ENCODE measurements at places on chromosomes 5 and 9.

DNA sequence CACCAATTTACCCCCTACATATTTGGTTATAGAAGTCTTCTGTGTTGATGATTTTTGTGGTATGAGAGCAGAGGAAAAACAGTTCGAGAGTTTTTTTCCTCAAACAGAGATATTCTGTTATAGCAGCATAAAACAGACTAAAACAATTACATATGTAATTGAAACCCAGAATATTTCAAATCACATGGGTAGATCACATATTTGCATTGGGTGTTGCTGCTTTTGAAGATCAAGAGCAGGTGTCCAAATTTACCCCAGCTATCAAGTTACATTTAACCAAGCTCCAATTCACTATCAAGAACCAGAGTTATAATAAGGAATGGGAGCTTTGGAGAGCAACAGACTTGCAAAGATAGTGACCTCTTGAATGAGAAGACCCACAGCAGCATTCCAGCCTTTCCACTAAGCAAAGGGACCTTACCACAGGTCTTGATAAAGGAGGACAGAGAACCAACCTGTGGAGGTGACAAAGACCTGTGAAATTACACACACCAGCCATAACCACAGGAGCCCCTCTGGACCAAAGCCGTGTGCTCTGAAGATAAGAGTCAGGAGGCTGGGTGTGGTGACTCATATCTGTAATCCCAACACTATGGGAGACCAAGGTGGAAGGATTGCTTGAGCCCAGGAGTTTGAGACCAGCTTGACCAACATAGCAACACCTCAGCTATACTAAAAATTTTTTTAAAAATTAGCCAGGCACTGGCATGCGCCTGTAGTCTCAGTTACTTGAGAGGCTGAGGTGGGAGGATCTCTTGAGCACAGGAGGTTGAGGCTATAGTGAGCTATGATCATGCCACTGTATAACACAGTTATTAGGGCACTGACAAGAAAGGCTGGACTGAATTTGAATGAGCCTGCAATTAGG is 4.0 kb upstream of the CCL28 start:
- DNase-seq = no peak

DNA sequence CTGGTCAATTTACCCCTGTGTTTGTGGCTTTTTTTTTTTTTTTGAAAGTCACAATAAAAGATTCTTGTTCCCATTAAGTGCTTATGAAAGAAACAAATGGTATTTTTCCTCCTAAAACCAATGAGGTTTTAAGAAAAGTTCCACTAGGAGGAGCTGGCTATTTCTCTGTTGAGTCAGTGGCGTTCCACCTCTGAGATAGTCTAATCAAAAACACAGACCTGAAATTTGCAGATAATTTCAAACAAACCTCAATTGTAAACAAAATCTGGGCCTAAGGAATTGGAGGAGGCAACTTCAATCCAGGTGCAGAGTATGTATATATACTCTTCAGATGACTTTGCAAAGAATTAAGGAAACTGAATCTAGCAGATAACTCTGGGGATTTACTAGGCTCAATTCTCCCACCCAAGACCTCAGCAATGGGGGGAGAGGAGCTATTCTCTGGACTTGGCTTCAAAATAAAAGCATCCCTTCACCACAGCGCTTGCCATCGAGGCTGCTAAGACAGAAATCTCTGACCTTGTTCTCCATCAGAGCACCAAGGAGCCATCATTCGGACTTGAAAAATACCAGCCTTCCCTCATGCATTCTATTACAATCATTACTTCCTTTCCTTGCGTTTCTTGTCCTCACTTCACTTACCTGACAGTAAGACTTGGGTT is 52.4 kb downstream of the FANCC start:
- peak; percentile 63 for DNase-seq

GRCh38 chr5:61081741-61082140 is 80.5 kb downstream of the SMIM15 start:
- no peak for DNase-seq

DNA sequence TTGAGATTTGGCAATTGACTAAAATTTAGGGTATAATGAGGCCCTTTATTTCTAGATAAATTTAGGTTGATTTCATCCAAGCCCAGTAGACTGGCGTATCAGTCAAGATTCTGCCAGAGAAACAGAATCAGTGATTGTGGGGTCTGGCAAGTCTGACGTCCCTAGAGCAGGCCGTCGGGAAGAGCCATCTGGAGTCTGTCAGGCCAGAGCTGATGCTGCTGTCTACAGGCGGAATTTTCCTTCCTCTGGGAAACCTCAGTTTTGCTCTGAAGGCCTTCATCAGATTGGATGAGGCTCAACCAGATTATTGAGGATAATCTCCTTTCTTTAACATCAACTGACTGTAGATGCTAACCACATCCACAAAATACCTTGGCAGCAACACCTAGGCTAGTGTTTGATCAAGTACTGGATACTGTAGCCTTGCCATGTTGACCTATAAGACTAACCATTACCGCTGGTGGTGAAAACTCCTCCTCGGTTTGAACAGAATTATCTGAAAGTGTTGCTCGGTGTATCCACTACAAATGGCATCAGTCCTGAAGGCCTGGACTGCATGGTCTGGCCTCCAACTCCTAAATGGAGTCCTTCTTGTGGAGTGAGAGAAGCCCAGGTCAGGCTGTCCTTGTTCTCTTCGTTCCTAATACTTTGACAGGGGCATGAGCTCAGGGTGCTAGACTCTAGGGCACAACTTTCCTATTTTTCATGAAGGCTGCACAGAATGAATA is 83.2 kb upstream of the ANKH start:
- no peak for DNase-seq

- peak; percentile 67 for DNase-seq
Observed at GRCh38 chr5:115543365-115544042, 1.1 kb downstream of the FEM1C start.

DNA sequence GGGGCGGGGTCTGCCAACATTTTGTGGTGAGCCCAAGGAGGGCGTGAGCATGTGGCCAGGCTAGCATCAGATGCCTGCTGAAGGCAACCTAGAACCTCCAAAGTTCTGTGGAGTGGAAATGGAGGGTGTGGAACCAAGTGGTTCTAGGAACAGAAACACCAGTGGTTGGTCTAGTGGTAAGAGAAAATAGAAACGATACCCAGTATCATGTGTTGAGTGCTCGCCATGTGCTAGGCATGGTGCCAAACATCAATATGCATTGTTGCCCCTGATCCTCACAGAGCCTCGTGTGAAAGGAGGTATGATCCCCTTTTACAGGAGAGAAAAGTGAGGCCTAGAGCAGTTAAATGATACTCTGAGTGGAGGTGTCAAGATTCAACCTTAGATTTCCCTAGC is 31.5 kb upstream of the MVB12B start:
- no peak for DNase-seq

DNA sequence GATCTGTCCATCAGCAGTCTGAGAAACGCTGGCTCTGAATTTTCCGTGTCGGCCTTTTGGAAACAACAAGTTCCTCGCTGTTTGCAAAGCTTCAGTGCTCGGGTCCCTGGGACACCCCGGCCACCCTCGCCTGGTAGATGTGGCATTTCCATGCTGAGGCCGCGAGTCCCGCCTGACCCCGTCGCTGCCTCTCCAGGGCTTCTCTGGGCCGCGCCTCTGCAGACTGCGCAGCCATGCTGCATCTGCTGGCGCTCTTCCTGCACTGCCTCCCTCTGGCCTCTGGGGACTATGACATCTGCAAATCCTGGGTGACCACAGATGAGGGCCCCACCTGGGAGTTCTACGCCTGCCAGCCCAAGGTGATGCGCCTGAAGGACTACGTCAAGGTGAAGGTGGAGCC is 4.7 kb downstream of the NTNG2 start:
- DNase-seq = no peak

- DNase-seq = peak; percentile 14
Observed at GRCh38 chr5:90421136-90421535, 11.6 kb upstream of the CETN3 start.

- no peak for DNase-seq
Observed at GRCh38 chr9:71783120-71783523, 14.8 kb upstream of the CEMIP2 start.

DNA sequence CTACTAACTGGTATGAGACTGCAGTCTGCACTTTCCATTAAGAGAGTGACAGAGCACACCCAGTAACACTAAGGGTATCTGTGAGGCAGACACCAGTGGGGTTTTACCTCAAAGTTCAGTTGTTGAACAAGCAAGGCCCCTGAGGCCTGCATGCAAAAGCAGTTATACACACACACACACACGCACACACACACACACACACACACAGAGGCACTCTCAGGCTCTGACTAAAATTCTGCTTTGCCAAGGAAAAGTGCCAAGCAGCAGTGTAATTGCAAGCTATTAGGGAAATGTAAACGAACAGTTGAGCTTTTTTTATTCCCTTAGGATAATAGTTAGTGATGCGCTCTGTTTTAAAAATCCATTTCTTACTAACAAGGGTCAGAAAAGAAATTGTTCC is 377.1 kb downstream of the SPOCK1 start:
- no peak for DNase-seq

DNA sequence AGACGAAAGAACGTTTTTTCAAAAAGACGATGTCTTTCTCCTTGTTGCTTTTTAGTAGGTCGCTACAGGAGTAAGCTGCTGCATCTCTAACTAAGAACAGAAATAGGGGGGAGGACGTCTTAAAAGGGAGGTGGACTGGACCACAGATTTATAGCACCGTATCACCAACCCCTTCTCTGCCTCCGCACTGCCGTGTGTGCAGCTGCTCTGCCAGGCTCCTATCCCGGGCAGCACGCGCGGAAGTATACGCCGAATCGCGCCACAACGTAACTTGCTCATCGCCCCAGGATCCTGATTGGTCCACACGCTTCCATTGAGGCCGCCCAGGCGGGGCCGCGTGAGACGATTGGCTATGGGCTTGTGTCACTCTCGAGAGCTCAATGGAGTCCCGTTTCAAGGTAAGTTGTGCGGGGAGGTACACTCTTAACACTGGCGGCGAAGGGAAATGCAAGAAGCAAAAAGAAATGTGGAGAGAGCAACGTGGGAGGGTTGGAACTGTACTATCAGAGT is at the start of gene ELAVL2:
Gene ELAVL2, minus strand, starts transcription at position 121 of the 510 bp plus-strand sequence. CDS start 64,006 bp downstream, outside the sequence.
- DNase-seq = peak; percentile 75

DNA sequence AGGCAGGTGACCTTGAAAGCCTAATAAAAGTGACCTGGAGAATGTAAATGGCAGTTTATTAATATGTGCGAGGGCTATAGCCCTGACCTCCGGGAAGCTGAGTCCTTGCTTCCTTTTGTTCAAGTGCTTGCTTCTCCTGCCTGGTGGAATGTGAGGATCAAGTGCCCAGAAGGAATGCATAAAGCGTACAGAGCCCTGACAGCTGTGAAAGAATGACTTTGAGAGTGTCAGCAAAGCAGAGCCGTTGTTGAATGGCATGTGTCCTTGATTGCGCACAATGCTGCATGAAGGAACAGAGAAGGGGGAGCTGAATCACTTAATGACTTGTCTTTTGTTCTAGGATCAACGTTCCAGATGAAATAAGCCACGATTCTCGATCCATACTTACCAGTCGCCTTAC is 133.0 kb downstream of the SLF1 start:
- DNase-seq = no peak

GRCh38 chr5:167916261-167916691 is 375.2 kb upstream of the WWC1 start:
- peak; percentile 13 for DNase-seq

GRCh38 chr9:32581512-32582143 is 8.7 kb upstream of the NDUFB6 start:
- DNase-seq = peak; percentile 72

DNA sequence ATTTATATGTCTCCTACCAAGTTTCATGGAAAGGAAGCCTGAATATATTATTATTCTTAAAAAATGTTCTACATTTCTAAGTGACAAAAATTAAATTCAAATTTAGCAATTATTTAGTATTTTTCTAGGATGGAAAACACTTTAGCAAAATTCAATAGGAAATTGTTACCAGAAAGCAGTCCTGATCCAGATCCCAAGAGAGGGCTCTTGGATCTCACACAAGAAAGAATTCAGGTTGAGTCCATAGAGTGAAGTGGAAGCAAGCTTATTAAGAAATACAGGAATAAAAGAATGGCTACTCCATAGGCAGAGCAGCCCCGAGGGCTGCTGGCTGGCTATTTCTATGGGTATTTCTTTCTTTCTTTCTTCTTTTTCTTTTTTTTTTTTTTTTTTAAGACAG is 44.7 kb downstream of the LRRC70 start:
- DNase-seq = no peak

DNA sequence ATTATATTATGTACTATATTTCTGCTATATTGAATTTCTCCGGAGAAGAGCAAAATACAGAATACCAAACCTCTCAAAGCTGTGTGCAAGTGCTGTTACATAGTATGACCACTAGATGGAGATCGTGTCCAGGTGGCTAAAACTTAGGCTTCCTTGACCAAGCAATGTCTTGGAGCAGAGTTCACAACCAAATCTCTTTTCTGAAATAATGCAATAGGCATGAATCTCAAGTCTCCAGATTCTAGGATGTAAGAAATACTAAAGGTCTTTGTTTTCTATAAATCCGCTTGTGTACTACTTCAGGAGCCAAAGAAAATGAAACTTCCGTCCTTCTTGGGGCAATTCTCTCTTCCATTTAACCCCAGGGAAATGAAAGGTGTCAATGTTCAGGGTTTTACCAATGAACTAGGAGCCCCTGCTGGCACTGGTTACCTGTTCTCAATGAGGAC is 181.5 kb upstream of the RAI14 start:
- DNase-seq = peak; percentile 65

- no peak for DNase-seq
Observed at GRCh38 chr9:20256284-20256948, 365.9 kb downstream of the MLLT3 start.

DNA sequence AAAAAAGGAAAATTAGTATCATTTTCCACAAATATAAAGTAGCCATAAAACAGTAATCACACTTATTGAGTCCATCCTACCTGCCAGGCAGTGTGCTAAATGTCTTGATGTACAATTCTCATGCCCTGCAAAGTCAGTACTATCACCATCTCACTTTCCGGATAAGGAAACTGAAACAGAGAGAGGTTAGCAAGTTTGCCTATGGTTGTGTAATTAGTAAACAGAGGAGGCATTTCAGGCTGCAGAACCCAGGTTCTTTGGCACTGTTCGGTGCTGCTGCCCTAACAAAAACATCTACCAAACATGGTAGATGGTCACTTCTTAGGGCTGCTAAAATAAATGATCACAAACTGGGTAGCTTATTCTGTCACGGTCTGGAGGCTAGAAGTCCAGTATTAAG is 22.6 kb downstream of the PLAC8L1 start:
- no peak for DNase-seq

- DNase-seq = no peak
Observed at GRCh38 chr5:162107591-162107990, 40.0 kb downstream of the GABRG2 start.

DNA sequence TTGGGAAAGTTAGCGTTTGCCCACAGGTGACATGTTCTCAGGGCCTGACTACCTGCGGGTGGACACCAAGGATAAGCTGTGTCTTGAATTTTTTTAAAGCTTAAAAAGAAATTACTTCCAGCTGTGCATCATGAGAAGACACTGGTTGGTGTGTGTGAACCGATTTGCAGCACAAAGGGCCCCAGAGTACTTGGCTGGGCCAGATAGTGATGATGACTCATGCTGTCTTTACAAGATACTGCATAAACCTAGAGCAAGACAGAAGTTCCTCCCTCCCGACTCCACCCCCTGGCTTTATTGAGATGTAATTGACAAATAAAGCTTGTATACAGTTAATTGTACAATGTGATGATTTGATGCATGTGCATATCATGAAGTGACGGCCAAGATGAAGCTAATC is 212.8 kb downstream of the NXNL2 start:
- peak; percentile 99 for DNase-seq
